Activated naive CD4-positive, alpha-beta T cell treated with anti-CD3 and anti-CD28 coated beads for 36 hours (primary cell): ENCODE measurements at places on chromosomes 6 and 20. TPM values are rescaled to one million over a fixed set of nuclear protein-coding genes. Genes with fewer than 3 reads are reported as not detected.

ROS1 gene
- not detected for total RNA-seq

TMC2 gene
- total RNA-seq: not detected

TCF15 gene
- not detected for total RNA-seq

TREML2 gene
- 12.2 TPM for total RNA-seq

OR2J3 gene
- not detected for total RNA-seq

KHDC1 gene
- 1.6 TPM for total RNA-seq

- no peaks in the 10 kb centered on the region for H3K4me1 ChIP-seq
- DNase-seq: no peak
- no peak overlapping the region for H3K27ac ChIP-seq
- H3K36me3 ChIP-seq: no peaks in the 10 kb centered on the region
Observed at GRCh38 chr20:19672498-19672897, 85.6 kb upstream of the RIN2 start.

- H3K4me1 ChIP-seq: no peaks in the 10 kb centered on the region
- H3K27me3 ChIP-seq: no peaks in the 10 kb centered on the region
- DNase-seq: no peak
Observed at GRCh38 chr6:35064757-35065440, 76.2 kb downstream of the TCP11 start.

GRCh38 chr6:114430534-114431124, 87.8 kb upstream of the HS3ST5 start:
- DNase-seq: no peak
- H3K4me3 ChIP-seq: no peak overlapping the region
- H3K4me1 ChIP-seq: no peaks in the 10 kb centered on the region
- no peaks in the 10 kb centered on the region for H3K27me3 ChIP-seq
- no peaks in the 10 kb centered on the region for H3K36me3 ChIP-seq

- H3K27ac ChIP-seq: no peak overlapping the region
- no peaks in the 10 kb centered on the region for H3K27me3 ChIP-seq
- no peak overlapping the region for H3K4me3 ChIP-seq
- no peaks in the 10 kb centered on the region for H3K36me3 ChIP-seq
- peaks cover 7% of the 10 kb centered on the region for H3K4me1 ChIP-seq
Observed at GRCh38 chr6:157215717-157216116, 107.6 kb downstream of the TMEM242 start.

- H3K4me3 ChIP-seq: no peak overlapping the region
- H3K27ac ChIP-seq: no peak overlapping the region
Observed at GRCh38 chr20:21089391-21089790, 16.8 kb downstream of the LINC00237 start.

GRCh38 chr6:44926556-44926955, 401.6 kb upstream of the RUNX2 start:
- H3K4me3 ChIP-seq: no peak overlapping the region
- peaks cover 3% of the 10 kb centered on the region for H3K36me3 ChIP-seq
- peaks cover 52% of the 10 kb centered on the region for H3K4me1 ChIP-seq
